CD4-positive, alpha-beta T cell treated with Interleukin-10 for 1 hour (primary cell): ENCODE measurements at places on chromosomes 4 and X.

DNA sequence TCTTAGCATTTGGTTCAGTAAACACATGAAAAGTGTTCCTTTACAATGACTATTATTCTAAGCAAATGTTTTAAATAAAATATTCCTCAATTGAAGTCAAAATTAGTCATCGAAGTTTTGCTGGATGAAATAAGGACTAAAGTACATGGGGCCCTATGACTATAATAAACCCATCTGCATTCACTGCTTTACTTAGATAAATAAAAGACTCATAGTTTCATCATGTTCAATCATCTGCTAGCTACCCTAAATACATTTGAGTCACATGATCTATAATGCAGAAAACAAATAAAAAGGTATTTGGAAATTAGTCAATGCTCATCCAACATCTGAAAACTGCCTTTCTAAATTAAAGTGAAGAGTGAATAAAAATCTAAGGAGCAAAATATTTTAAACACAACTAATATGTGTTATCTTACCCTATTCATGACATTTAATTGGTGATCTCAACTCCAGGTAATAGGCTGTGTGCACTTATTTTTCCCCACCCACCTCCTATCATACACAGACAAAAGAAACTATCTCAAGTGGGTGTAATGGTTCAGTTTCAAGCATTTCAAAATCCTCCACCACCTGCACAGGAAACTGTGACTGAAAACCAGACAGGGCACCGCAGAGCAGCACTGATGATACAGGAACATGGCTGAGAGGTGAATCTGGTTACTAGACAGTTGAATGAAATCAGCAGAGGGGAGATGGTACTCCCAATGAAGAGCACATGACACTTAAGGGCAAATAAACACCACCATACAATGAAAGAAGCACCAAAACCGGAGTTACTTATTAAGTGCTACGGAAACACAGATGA, 78.6 kb downstream of the CAMK2D start:
- DNase-seq: peak; percentile 72

DNA sequence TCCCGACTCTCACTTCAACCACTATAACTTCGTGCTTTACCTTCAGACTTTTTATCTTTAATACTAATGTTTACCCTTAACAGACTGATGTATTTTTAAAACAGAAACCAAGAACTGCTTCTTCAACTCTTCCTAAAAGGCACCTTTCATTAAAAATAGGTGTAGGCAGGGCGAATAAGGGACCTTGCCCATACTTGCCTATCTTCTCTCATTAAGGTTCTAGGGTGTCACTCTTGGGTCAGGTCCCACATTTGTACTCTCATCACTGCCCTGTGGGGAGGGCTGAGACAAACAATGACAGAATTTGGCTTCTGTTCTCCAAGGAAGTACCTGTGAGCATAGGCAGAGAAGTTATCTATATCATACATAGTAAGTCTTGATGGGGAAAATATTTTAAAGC, 69.7 kb downstream of the ANKRD50 start:
- DNase-seq: no peak

- DNase-seq: no peak
Measured at GRCh38 chr4:125739760-125740159, 425.0 kb downstream of the FAT4 start.

DNA sequence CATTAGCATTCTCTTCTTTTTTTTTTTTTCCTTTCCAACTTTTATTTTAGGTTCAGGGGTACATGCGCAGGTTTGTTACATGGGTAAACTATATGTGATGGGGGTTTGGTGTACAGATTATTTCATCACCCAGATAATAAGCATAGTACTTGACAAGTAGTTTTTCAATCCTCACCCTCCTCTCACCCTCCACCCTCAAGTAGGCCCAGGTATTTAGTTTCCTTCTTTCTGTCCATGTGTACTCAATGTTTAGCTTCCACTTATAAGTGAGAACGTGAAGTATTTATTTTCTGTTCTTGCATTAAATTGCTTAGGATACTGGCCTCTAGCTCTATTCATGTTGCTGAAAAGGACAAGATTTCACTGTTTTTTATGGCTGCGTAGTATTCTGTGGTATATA, 140.8 kb upstream of the PGRMC2 start:
- no peak for DNase-seq
